Breast epithelium (tissue), 4 donors: ENCODE measurements at places on chromosomes 2 and 18. TPM values are rescaled to one million over a fixed set of nuclear protein-coding genes. Genes with fewer than 3 reads are reported as not detected.

The POLE4 gene
- total RNA-seq: 37.1 TPM

The RELCH gene
- 45.9 TPM for total RNA-seq

The ACVR1C gene
- total RNA-seq: 41.4 TPM

The ANKRD29 gene
- 9.9 TPM for total RNA-seq

The GPR45 gene
- not detected for total RNA-seq

The L3MBTL4 gene
- total RNA-seq: 7.8 TPM

The TDRD15 gene
- not detected for total RNA-seq

The TIMM21 gene
- total RNA-seq: 30.8 TPM

The SLC4A1AP gene
- total RNA-seq: 27.1 TPM

The SMAD2 gene
- 35.1 TPM for total RNA-seq

The NFU1 gene
- total RNA-seq: 46.1 TPM

The CRYBA2 gene
- total RNA-seq: not detected

The TEKT4 gene
- not detected for total RNA-seq

The BUB1 gene
- 2.2 TPM for total RNA-seq

The PRKAG3 gene
- total RNA-seq: not detected

The CCDC141 gene
- total RNA-seq: 2.2 TPM

The TXNDC2 gene
- total RNA-seq: not detected

The ANKRD30BL gene
- total RNA-seq: 1.5 TPM

The VSNL1 gene
- total RNA-seq: 2.6 TPM
